ENCODE measurements at places on chromosomes 6 and 20. TPM values are rescaled to one million over a fixed set of nuclear protein-coding genes. Genes with fewer than 3 reads are reported as not detected.

Gene EPPIN
- total RNA-seq = not detected

Gene HCRTR2
- total RNA-seq = not detected

Gene SAMD3
- total RNA-seq = not detected

Gene BPIFB3
- not detected for total RNA-seq

Gene CLPSL1
- not detected for total RNA-seq

Gene EBF4
- 0.99 TPM for total RNA-seq

Gene ADGRF1
- not detected for total RNA-seq

Gene BEND6
- total RNA-seq = 1.1 TPM

Gene RAET1L
- not detected for total RNA-seq

Gene SLC24A3
- 0.19 TPM for total RNA-seq

Gene PGC
- not detected for total RNA-seq

Gene NT5DC1
- total RNA-seq = 3.9 TPM

Gene POPDC3
- 0.19 TPM for total RNA-seq

Gene TRDN
- total RNA-seq = not detected

Gene DHX35
- total RNA-seq = 8.9 TPM

Gene SIRPB2
- 0.47 TPM for total RNA-seq

Gene CFB
- total RNA-seq = 4.7 TPM

Gene SLX4IP
- 4.2 TPM for total RNA-seq

Gene SOBP
- 2.2 TPM for total RNA-seq

Gene ANKRD6
- 3.9 TPM for total RNA-seq

Gene CENPQ
- total RNA-seq = 5.9 TPM

Gene ZNF165
- 0.36 TPM for total RNA-seq

Gene NMBR
- not detected for total RNA-seq

Gene TTK
- total RNA-seq = 17.1 TPM

Gene PRL
- total RNA-seq = not detected

Gene IMPG1
- not detected for total RNA-seq

Gene RTEL1
- total RNA-seq = 13.1 TPM

Gene KIF13A
- 43.4 TPM for total RNA-seq

Gene THBD
- total RNA-seq = 36.6 TPM

Gene OR2J3
- not detected for total RNA-seq

Gene ZNF391
- total RNA-seq = 0.66 TPM

Gene GSTA2
- total RNA-seq = not detected

Gene PLA2G7
- total RNA-seq = not detected

Gene GABRR2
- 0.19 TPM for total RNA-seq

Gene ASF1A
- total RNA-seq = 16.9 TPM

Gene HNF4A
- total RNA-seq = not detected

Gene GPR6
- not detected for total RNA-seq

Gene KHDC1L
- total RNA-seq = not detected

Gene MUC21
- total RNA-seq = not detected

Gene EPHA7
- 0.09 TPM for total RNA-seq

Gene BEND3
- 3.7 TPM for total RNA-seq

Gene CLVS2
- under 0.01 TPM for total RNA-seq

Gene MPIG6B
- not detected for total RNA-seq

Gene MLIP
- total RNA-seq = 13.5 TPM

Gene RIPOR2
- 0.28 TPM for total RNA-seq

Gene UNC5CL
- total RNA-seq = not detected

Gene TRIM40
- not detected for total RNA-seq

Gene C2
- 0.19 TPM for total RNA-seq

Gene NFKBIL1
- total RNA-seq = 24.7 TPM

Gene AVP
- total RNA-seq = not detected

Gene FOXP4
- 2.7 TPM for total RNA-seq

Gene CRIP3
- total RNA-seq = not detected

Gene PLG
- not detected for total RNA-seq

Gene GNRH2
- total RNA-seq = 0.18 TPM

Data from endothelial cell of coronary artery (primary cell).